ENCODE measurements at places on chromosomes 6 and 20.

GRCh38 chr20:63819224-63819921, 11.7 kb downstream of the ZBTB46 start:
- DNase-seq = peak; percentile 19

DNA sequence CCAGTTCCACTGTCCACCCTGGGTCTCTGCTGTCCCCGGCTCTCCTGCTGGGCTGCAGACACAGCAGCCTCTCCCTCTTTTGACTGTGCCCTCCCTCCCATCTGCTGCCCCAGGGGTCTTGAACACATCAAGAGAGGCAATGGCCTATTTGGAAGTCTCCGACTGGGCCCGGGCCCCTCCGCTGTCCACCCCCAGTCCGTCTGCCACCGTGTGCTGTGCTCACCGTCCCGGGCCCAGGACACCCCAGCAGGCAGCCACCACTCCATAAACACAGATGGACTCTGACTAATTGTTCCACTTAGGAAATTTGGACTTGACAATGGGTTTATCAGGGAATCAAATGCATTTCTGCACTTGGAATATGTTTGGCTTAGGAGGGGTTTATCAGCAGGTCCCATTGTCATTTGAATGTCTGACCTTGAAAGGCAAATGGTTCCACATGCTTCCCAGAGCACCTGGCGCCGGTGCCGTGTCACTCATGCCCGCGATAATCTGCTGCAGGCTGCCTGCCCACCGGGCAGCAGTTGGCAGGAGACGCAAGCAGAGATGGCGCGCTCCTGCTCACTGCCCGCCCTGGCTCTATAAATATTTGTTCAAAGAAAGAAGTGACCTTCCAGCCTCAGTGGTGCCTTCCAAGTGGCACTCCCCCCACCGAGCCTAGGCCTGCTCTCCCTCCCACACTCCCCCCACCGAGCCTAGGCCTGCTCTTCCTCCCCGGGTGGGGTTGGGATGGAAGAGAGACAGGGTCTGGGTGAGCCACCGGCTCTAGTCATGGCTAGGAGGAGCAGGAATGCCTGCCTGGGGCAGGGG, 18.8 kb upstream of the FRMD1 start:
- DNase-seq = no peak

GRCh38 chr6:123570813-123571684, 65.7 kb downstream of the TRDN start:
- DNase-seq = no peak

DNA sequence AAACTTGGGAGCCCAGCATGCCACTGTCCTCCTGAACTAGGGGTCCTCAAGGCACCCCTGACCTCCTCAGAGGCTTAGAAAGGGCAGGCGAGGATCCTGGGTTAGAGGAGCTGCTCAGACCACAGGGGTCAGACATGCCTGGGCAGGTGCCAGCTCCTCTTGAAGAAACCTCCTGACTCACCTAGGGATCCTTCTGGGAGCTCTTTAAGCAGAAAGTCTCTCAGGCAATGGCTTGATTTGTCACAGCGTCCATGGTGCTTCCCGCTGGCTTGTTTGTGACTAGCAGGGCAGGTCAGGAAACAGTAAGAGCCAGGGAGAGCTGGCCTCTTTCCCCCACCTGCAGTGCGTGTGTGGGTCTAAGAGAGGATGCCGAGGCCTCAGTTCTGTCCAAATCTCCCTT, 174.5 kb upstream of the SNX9 start:
- DNase-seq = no peak

- DNase-seq = no peak
Observed at GRCh38 chr6:109702791-109703190, 11.7 kb downstream of the FIG4 start.

GRCh38 chr6:139708337-139709199, 334.1 kb upstream of the CITED2 start:
- no peak for DNase-seq

DNA sequence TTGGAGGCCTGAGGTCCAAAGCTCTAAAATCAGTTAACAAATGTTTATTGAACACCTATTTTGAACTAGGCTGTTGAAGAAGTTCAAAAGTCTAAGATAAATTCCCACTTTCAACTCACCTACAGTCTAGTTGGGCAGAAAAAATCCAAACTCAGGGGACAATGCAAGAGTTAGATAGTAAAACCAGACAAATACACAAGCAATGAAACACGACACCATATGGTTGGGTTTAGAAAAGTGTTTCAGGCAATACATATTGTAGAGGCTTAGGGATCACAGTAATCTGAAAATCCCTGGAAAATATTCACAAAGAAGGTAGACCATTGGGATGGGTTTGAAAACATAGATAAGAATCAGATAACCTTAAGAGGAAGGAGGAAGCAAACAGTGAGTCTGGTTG, 1.3 kb upstream of the CARMIL1 start:
- DNase-seq = no peak

DNA sequence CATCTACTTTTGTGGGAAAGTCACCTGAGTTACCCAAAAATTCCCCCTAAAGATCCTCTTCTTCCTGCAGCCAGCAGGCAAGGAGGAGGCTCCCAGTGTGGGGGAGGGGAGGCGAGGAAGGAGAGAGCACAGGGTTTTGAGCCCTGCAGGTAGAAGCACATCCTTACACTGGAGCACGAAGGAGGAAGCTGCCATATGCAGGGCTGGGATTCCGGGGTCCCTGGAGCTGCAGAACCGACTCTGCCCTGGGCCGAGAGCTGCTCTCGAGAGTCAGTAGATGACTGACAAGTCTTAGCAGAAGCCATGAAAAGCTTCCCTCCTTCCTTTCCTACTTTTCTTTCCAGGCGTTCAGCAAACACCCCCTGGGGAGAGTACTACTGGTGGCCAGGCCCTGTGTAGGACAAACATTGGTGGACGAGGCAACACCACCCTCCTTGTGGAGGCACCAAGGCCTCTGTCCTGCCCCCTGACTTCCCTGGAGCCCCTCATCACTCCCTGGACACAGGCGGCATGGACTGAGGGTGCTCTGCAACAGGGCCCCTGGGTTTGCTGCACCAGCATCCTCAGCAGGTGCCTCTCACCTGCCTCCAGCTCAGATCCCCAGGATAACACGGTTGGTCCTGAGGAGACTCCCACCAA, 211.7 kb upstream of the CST7 start:
- no peak for DNase-seq

- DNase-seq = no peak
Observed at GRCh38 chr20:38669688-38670087, 54.6 kb upstream of the SLC32A1 start.

GRCh38 chr6:52597738-52598122, 20.9 kb upstream of the TRAM2 start:
- no peak for DNase-seq

DNA sequence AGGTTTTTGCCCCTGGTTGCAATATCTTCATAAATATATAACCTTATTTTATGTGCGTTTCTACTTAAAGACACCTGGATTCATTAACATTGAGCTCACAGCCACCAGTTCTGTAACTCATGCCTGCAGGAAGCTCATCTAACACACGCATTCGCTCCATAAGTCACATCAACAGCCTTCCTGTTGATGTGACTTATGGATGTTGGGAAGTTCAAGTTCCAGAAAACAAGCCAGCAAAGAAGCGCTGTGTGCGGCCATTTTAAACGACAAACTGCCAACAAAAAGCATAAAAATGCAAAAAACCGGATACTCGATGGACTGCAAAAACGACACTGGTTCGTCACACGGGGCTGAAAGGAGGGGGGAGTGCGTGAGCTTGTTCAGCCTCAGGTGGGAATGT, 77.9 kb upstream of the NFATC2 start:
- no peak for DNase-seq

DNA sequence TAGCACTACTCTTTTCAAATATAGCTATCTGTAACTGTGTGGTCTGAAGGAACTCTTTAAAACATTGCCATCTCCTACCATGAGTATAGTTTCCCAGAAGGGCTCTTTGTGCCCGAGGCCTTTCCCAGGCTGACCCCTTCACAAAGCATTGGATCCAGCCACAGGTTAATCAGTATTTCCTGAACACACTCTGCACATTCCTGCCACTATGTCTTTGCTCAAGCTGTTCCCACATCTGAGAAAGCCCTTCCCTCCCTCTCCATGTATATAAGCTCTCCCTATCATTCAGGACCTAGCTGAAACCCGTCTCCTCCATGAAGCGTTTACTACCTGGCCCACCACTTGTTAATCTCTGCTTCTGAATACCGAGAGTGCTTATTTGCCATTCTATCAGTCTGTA, 47.8 kb upstream of the PKHD1 start:
- no peak for DNase-seq

- no peak for DNase-seq
Observed at GRCh38 chr6:37862430-37862829, 42.9 kb downstream of the ZFAND3 start.

- no peak for DNase-seq
Observed at GRCh38 chr6:71387179-71387578, 98.6 kb downstream of the OGFRL1 start.

GRCh38 chr6:41509580-41509979, 36.6 kb upstream of the FOXP4 start:
- no peak for DNase-seq

DNA sequence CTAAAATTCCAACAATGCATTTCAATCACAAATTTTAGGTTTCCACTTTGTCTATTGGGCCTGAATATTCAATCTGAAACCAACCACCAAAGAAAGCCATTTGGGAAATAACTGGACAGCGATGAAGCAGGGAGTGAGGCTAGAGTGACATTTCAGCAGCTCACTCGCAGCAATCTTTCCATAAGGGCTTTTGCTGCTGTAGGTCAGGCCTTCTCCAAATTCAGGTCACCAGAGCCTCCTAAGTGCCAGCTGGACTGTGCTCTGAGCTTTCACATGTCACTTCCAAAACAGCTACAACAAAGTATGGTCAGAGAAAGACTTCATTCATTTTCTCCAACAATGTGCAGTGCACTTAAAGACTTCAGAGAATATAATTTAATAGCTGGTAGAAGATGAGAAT, 194.8 kb downstream of the FRK start:
- no peak for DNase-seq

- no peak for DNase-seq
Observed at GRCh38 chr20:41870869-41871462, 252.8 kb upstream of the CHD6 start.

GRCh38 chr6:109313139-109313538, 69.1 kb downstream of the CD164 start:
- DNase-seq = no peak

DNA sequence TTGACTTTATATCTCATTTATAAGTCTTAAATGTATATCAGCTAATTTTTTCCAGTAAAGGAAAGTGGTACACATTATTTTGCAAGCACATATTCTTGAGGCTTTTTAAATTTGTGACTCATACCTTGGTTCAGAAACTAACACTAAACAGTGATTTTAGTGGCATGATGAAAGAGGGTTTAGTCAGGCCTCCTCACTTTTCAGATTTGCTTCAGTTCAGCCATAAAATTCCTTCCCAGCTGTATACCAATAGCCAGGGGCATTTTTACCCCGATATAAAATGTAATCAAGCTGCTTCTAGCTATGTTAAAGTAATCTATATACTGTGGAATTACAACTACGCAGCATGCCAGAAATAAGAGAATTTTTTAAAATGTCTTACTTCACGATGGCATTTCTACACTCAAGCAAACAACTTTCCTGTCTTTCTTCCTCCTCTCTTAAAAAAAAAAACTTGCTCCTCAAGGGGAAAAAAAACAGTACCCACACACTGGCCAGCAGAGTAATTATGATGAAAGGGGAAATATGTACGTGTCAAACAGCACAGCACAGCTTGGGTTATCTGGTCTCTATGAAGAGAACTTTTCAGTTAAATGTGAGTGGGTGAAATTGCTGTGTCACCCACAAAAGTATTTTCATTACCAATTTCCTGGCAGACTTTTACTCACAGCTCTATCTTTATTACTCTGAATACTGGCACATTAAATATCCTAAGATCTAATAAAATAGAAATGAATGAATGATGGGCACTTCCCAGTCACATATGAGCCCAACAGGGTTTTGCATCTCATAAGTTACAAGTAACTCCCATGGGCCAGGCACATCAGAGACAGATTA, 244.8 kb upstream of the TENT5A start:
- DNase-seq = no peak

GRCh38 chr20:7742479-7742878, 197.8 kb downstream of the HAO1 start:
- no peak for DNase-seq

DNA sequence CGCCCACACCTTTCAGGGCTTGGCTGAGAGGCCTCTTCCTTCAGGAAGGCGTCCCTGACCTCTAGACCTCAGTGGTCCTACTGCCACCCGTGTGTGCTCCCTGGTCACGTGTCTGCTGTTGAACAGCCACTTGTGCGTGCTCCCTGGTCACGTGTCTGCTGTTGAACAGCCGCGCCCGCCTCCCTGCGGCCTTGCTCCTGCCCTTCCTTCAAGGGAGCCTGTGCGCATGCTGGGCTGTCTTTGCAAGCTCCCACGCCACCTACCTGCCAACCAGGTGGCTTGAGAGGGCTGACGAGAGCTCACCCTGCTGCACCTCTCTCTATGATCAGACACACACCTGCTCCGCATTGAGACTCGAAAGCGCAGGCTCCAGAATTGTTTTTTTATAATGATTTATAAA, 179.3 kb downstream of the BMP7 start:
- no peak for DNase-seq

GRCh38 chr20:199996-200395, 10.5 kb upstream of the DEFB128 start:
- no peak for DNase-seq

DNA sequence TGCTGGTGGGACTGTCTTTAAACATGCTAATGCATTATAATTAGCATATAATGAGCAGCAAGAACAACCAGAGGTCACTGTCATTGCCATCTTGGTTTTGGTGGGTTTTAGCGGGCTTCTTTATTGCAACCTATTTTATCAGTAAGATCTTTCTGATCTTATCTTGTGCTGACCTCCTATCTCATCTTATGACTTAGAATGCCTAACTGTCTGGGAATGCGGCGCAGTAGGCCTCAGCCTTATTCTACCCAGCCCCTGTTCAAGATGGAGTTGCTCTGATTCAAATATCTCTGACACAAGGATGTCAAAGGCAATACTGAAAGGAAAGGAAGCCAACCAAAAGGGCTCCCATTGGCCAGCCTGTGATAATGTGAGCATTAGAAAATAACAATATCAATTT, 29.8 kb upstream of the SEC63 start:
- DNase-seq = no peak

- no peak for DNase-seq
Observed at GRCh38 chr6:106693418-106693817, 64.0 kb downstream of the QRSL1 start.

DNA sequence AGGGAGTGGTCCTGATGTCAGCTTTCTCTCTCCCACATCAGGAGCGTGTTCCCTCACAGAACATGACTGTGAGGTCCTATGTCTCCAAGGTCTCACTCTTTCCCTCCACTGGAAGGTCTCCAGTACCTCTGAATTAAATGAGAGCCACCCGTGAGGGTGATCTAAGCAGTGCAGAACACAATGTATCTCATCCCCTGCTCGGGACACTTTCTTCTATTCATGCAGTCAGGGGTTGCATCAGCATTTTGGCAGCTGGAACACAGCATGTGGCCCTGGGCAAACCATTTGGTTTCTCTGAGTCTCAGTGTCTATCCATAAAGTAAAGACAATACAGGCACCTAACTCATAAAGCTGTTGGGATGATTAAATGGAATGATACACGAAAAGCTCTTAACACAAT, 34.2 kb downstream of the MAFB start:
- DNase-seq = no peak

Measured in CD4-positive, alpha-beta T cell (primary cell).